GM03348 (cell line): ENCODE measurements at places on chromosomes 5 and 9.

DNA sequence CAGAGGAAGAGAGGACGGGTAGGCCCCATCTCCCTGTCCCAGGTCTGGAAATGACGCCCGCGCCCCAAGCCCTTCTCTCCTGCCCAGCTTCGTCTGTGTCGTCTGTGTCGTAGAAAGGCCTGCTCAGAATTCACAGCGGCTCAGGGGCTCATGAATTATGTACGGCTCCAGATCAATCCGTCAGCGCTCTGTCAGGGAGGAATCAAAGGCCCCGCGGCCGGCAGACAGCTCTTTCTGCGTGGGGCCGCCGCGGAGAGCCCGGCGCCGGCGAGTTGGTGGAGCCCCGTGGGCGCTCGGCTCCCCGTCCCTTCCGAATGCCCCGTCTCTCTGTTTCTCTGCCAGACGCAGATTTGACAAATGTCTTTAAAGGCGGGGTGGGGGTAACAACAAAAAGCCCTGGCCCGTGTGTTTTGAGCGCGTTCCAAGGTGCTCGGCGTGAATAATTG lies 83.8 kb upstream of the RAPGEF1 start:
- no peak for DNase-seq

DNA sequence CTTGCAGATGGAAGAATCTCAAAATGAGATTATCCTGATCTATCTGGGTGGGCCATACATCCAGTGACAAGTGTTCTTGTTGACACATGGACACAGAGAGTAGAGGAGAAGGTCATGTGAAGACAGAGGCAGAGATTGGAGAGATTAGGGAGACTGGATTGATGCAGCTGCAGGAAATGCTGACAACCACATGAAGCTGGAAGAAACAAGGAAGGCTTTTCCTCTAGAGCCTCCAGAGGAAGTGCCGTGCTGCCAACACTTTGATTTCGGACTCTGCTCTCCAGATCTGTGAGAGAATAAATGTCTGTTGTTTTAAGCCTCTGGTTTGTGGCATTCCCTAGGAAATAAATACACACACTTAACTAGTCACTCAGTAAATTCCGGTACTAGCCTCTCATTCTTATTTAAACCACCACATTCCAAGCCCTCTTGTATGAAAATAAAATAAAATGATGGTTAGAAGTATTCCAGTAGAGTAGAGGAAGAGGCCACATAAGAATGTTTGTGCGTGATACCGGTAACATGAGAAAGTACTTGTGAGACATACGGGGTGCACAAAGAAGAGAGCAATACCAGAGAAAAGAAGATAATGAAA lies 110.9 kb upstream of the DMAC1 start:
- no peak for DNase-seq

GRCh38 chr9:136122425-136123383 lies 4.0 kb upstream of the TMEM250 start:
- DNase-seq = peak; percentile 87

DNA sequence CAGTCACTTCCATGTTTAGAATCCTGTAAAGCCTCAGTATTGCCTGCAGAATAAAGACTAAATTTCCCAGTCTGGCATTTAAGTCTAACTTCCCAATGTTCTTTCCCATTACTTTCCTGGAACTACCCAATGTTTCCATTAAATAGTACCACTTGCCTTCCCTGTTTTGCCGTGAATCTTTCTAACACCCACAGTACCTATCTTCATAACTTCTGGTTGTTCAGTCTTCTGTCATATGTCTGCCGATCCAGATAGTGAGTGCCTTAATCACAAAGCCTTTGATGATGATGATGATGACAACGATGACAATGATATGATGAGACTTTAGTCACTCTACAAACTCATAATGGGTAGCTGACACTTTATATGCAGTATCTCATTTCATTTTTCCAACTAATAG lies 6.6 kb upstream of the HEMGN start:
- DNase-seq = no peak

DNA sequence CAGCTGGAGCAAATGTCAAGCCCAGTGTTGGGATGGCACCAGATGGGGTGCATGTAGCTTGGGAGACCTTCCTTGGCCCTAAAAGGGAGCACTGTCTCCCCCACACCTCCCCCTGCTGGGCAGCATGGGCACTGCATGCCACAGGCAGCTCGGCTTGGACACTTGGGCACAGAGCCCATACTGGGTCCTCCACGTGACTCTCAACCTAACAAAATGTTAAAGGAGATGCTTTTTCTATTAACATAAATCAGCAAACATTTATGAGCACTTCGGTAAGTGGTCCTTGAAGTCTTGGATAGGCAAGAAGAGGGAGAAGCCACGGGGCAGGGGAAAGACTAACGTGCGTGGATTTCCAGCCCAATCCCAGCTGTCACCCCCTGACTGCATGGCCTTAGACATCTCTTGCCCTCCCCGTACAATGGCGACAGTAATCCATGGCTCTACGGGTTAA lies 23.9 kb upstream of the MAPK9 start:
- DNase-seq = peak; percentile 86

GRCh38 chr5:119966028-119966427 lies 336.7 kb downstream of the FAM170A start:
- DNase-seq = peak; percentile 31

DNA sequence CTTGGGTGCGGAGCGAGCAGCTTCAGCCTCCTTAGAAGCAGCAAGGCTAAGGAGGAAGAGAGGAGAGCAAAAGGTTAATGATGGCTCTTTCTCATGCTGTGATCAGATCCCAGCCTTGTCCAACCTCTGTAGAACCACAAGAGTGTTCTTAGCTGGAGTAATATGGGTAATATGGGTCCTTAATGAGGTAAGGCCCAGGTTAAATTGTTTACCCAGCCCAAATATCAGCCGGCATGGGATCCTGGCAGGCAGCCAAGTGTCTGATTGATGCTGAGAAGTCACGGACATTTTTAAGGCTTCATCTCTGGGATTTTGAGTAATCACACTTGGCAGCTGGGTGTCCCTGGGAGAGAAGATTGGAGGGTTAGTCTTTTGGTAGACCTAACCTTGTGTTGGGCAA lies 32.3 kb downstream of the GLRA1 start:
- no peak for DNase-seq

DNA sequence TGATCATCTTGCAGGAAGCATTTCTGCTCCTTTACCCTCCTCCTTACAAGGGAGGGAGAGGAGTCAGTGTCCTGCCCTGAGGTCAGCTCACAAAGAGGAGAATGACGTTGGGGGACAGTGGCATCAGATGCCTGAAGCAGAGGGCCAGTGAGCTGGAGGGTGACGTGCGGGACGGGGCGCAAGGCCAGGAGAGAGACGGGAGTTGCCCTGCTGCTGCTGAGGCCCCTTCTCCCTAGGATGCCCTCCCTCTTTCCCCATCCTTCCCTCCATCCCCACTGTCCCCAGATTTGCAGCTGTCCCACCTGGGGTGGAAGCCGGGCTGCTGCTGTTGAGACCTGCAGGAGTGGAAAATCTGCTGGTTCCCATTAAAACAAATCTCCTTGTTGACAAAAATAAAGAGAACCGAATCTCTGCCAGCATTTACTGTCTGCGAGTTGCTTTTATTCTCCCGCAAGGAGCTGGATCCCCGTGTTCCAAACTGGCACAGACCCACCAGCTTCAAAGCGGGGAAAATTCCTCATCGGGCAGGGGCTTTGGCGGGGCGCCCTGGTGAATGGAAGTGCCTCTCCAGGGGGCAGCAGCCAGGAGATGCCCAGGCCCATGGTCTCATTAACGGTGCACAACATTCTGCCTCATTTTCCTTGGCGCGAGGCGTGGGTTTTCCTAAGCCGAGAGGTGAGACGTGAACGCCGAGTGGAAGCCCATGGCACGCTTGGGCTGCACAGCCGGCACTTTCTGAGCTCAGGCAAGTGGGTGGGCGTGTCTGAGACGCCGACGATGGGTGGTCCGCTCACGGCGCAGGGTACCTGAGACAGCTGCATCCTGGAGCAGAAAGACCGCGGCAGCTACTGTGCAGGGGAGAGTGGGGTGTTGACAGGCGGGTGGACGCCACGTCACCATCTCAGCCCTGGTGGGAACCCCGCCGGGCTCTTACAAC lies 13.9 kb upstream of the COL5A1 start:
- DNase-seq = no peak
